Stimulated activated CD4-positive, alpha-beta T cell treated with anti-CD3 and anti-CD28 coated beads, TNF-alpha, amount 100 ng/mL, for 4 hours (primary cell): ENCODE measurements at places on chromosomes 2 and 18.

GRCh38 chr2:62814123-62814522 is 108.6 kb downstream of the EHBP1 start:
- no peak for DNase-seq

- DNase-seq: no peak
Measured at GRCh38 chr2:149394864-149395263, 64.5 kb downstream of the LYPD6 start.

GRCh38 chr18:55300421-55300935 is 287.5 kb downstream of the TCF4 start:
- DNase-seq: no peak

GRCh38 chr18:79071503-79072210 is 2.5 kb downstream of the ATP9B start:
- DNase-seq: no peak

GRCh38 chr2:52192656-52193055 is 1160.7 kb upstream of the NRXN1 start:
- no peak for DNase-seq
